ENCODE measurements at places on chromosomes 4 and X.

DNA sequence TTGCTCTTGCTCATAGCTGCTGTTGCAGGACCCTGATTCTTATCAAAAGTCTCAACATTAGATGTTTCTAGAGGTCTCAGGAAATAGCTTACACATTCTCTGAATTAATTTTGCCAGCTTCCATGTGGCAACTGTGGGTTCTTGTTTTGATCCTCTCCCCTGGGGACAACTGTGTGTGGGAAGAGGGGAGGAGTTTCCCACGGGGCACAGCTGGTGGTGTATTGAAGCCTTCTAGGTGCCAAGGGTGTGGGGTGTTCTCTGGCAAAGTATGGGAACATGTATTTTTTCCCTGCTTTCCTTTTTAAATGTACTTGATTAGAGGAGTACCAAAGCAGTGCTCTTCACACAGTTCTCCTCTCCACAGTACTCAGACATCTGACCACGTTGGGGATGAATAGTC lies 212.7 kb downstream of the RPA4 start:
- DNase-seq, result no peak

DNA sequence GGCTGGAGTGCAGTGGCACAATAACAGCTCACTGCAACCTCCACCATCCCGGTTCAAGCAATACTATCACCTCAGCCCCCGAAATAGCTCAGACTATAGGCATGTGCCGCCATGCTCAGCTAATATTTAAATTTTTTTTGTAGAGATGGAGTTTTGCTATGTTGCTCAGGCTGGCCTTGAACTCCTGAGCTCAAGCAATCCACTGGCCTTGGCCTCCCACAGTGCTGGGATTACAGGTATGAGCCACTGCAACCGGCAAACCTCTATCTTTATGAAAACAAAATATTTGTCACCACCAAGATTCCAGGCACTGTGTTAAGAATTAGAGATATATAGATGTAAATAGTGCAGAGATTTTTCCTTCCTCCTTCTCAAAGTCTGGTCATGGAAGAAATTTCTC lies 232.5 kb downstream of the ANKRD50 start:
- DNase-seq, result no peak

- no peak for DNase-seq
Measured at GRCh38 chrX:11431786-11432185, 138.6 kb downstream of the AMELX start.

- DNase-seq, result no peak
Measured at GRCh38 chr4:102061133-102061532, 270.6 kb downstream of the BANK1 start.

- DNase-seq, result no peak
Measured at GRCh38 chr4:150215601-150216000, 137.4 kb downstream of the DCLK2 start.

GRCh38 chr4:10034136-10034535 lies 12.8 kb upstream of the SLC2A9 start:
- DNase-seq, result no peak

DNA sequence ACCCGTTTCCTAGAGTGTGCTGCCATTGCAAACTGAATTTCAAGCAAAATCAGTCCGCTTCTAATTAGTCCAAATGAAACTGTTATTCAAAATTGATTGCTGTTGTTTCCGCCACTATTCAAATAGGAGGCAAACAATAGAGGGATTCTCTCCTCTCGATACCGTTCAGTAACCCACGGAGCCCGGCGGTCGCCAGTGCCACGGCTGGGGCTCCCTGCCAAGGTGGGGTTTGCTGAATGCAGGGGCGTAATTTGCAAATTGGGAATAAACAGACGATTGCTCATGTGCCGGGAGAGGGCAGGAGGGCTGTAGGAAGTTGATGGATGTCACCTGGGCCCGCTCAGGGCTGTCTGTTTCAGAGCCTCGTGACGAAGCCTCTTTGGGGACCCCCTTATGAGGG lies 8.8 kb downstream of the ADRA2C start:
- no peak for DNase-seq

DNA sequence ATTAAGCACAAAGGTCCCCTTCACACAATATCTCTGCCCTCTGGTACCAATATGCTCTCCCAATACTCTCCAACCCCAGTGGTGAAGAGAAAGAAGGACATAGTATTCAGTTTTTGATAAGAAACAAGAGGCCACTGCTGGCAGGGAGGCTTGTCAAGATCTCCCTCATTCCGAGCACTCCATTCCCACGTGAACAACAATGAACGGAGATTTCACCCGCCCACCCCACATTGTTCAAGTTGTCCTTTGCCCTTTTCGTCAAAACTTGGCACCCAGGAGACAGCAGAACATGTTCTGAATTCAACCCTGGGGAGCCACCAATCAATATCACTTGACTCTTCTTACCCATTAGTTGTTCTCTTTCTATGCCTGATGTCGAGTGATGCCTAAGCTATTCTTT lies 54.2 kb upstream of the SLC25A4 start:
- DNase-seq, result no peak

DNA sequence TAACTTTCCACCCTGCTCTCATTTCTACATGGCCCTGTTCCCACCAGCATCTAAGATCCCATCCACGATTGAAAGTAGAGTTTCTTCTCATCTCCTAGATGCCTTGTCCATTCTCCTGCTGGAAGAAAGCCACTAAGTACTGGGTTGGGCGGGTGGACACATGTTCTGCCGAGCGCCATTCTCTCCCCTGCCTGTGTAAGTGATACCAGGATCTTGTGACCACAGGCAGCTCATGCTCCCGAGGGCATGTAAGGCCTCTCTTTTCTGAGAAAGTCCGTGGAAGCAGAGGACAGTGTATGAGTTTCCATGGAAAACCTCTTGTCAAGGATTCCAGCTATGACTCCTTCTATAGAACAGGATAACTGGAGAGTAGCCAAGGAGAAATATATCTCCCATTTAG lies 3.3 kb upstream of the SLC25A4 start:
- DNase-seq, result peak; percentile 3

DNA sequence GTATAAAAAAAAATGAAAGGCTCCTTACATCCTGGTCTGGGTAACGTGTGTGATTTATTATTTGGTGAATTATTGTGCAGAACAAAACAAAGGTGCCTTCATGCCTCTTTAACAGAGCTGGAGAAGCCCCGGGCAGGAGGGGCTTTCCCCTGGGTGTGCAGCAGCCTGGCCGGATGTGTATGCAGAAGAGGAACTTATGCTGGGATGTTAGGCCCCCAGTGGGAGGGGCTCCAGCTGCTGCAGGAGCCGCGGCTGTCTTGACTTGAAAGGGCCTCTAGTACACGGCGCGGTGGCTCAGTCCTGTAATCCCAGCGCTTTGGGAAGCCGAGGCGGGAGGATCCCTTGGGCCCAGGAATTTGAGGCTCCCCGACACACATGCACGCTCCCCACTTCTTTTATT lies 16.0 kb downstream of the CCNQ start:
- DNase-seq, result no peak

DNA sequence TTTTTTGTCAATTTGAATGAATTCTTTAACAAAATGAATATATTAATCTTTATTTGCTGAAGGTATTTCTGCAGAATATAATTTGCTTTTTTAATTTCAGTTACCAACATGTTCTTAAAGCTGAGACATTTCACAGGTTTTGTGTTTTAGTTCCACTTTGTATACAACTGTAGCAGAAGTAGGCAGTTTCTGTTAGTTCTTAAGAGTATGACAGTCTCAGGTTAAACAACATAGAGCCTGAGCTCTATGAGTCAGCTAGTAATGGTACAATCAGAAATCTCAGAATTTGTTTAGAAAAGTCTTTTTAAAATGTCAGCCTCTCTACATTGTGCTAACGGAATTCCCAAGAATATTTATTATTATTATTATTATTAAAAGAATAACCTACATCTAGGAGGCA lies 50.4 kb downstream of the GSTCD start:
- DNase-seq, result no peak

Data from HT1080 (cell line).